ENCODE measurements at places on chromosomes 3 and 15.
A peak's percentile ranks its signal among the peaks of the same experiment; 100 is the strongest.

DNA sequence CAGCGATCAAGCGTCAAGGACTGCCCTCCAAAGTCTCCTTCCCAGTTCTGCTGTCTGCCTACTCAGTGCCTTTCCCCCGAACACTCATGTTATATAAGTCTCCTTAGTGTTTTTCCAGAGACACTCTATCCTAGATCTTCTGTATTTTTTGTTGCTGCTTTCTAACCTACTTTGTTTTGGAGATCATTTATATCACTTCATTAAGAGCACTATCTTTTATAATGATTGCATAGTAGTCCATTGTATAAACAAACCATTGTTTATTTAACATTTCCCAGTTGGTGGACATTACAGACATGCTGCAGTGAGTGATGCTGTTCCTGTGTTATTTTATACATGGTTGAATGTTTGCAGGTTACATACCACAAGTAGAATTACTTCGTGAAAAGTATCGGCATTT lies 47.1 kb downstream of the SLC25A26 start:
- DNase-seq: no peak

- DNase-seq: no peak
Measured at GRCh38 chr3:124035463-124036121, 43.7 kb upstream of the ROPN1 start.

- no peak for DNase-seq
Measured at GRCh38 chr3:73908218-73908617, 283.5 kb upstream of the PDZRN3 start.

GRCh38 chr3:58041182-58041825 lies 33.1 kb downstream of the FLNB start:
- DNase-seq: peak; percentile 32

DNA sequence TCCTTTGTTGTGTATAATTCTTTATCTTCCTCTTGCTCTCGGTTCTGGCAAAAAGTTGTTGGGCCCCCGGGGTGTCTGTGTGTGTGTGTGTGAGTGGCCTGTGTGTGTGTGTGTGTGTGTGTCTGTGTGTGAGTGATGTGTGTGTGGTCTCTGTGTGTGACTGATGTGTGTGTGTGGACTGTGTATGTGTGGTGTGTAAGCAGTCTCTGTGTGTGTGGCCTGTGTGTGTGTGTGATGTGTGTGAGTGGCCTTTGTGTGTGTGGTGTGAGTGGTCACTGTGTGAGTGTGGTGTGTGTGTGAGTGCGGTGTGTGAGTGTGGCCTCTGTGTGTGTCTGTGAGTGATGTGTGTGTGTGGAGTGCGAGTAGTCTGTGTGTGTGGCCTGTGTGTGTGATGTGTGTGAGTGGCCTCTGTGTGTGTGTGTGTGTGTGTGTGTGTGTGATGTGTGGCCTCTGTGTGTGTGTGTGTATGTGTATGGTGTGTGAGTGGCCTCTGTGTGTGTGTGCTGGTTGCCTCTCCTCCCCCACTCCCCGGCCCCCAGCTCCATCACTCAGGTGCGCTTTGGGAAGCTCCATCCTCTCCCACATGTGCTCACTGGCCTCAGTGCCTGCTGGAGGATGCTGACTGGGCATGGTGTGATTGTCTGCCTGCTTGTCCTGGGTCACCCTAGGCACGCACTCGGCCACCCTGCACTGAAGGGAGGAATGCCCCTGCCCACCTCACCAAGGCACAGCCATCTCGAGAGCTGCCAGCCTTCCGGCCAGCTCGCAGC lies 8.8 kb downstream of the LINGO1 start:
- DNase-seq: no peak

DNA sequence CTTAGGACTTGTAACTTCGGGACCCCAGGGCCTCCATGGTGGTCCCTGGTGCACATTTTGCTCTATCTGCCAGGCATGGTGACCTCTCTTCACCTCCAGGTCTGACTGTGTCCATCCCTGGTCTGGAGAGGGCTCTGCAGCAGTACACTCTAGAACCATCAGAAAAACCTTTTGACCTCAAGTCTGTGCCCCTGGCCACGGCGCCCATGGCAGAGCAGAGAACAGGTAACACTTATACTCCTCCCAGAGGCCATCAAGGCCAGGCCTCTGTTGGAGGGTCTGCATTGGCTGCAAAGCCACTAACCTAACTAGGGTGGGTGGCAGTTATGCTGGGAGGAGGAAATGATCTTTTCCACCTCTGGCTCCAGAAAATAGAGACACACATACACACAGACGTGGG lies 10.3 kb upstream of the HMCES start:
- no peak for DNase-seq

GRCh38 chr15:75646944-75647364 lies 758 bp upstream of the SNX33 start:
- no peak for DNase-seq

GRCh38 chr3:127711021-127711695 lies 38.4 kb downstream of the ABTB1 start:
- peak; percentile 4 for DNase-seq

- peak; percentile 22 for DNase-seq
Measured at GRCh38 chr15:55743729-55744655, 1.0 kb upstream of the PRTG start.

DNA sequence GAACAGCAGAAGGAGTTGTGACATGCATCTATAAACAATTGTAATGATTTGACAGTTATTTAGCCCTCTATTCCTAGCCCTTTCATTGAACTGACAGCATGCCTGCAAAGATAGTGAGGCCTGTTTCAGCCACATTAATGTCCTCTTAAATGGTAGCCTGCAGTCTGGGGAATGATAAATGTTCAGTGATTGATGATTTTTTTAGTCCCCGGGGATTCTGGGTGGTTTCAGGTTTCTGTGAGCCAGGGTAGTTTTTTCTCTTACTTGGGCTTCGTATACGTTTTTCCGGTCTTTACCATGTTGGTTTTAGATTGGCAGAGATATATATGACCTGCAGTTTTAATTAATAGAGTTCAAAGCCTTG lies 172.0 kb downstream of the TCF12 start:
- DNase-seq: no peak

- no peak for DNase-seq
Measured at GRCh38 chr3:4340411-4341335, 37.5 kb downstream of the SETMAR start.

GRCh38 chr15:53837263-53837662 lies 77.8 kb upstream of the WDR72 start:
- DNase-seq: no peak

GRCh38 chr3:155241579-155241978 lies 51.9 kb downstream of the STRIT1 start:
- DNase-seq: peak; percentile 49

DNA sequence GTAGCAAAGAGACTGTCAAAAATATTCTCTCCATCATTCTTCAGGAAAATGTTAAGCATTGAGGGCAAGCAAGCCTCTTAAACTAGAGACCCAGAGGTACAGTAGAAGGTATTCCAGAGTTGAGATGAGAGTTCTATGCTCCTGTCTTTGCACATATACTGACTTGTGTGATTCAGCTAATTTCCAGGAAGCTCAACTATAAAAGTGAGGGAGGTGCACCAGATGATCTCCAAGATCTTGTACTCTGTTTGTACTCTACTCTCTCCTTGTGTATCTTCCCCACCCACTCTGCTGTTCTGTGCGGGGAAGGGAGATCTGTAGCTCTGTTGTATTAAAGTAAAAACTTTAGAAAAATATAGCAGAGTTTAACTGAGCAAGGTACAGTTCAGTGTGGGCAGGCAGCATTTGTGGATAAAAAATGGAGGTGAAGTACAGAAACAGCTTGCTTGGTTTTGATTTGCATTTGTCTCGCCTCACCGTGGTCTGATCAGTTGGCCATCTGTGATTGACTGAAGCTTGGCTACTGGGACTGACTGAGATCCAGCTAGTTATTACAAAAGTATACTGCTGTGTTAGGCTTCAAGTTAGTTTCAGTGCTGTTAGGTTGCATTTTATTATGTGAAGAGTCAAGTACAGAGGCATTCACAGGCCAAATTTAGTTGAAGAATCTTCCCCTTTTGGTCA lies 463.1 kb upstream of the GOLIM4 start:
- no peak for DNase-seq

GRCh38 chr3:59644479-59645402 lies 594.9 kb upstream of the CFAP20DC start:
- DNase-seq: peak; percentile 34

DNA sequence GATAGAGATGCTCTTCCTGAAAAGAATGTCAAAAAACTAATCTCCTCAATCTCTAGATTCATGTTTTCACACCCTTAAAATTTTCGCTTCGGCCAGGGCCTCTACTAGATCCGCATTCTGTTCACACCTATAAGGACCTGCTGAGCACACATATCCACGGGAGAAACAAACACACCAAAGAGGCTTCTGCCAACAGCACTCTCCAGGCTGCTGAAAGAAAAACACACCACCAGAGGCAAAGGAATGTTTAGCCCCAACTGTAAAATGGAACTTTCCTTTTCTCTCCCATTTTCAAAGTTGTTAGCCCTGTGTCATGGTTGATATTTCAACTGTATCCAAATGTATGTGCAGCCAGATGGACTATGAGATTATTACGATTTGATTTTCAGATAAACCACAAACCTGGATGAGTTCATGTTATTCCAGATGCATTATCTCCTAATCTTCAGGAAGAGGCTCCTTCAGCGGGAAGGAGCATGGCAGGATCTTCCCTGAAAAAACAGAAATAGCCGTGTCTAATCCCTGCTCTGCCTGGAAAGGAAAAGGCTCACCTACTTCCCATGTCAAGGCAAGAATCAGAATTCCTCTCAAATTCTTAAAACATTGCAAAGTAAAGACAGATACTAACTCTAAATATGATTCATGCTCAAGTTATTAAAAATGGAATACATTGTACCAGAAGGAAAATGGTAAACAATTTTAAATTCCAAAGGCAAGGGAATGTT lies 442.7 kb upstream of the NR2F2 start:
- no peak for DNase-seq

DNA sequence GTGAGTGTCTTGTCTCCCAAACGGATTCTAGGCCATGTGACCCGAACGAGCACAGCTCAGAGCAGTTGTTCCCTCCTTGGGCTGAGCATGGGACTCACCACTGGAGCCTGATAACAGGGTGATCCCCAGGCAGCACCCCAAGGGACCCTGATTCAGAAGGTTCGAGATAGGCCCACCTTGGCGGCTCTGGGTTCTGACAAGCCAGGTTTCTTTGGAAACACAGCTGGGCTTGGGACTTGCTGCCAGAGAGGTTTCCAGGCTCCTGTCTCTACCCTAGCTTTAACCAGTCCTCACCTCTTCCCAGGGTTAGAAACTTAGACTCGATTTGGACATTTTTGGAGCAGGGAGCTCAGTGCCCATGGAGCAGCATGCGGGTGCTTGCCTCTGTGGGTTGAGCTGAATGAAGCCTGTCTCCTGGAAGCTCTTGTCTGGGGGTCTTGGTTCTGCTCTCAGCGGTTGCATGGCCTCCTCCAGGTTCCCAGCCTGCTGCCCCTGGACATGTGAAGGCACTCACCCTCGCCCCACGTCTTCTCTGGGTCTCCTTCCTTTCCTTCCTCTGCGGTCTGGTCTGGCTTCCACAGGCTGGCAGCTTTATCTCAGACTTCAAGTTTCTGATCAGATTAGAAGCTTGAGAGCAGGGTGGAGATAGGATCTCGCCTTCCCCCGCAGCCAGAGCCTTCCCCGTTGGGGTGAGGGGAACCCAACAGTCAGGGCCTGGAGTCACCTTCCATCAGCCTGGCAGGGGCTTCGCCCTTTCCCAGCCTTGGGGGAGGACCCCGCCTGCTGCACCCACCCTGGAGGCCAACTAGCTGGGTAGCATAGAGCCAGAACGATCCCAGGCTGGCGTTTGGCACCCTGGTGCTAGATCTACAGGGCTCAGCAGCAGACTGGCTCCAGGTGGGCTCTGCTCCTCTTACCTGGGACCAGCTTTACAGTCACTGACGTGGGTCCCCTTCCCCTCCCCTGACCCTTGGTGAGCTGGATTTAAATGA lies 21.0 kb downstream of the PAQR5 start:
- DNase-seq: no peak

GRCh38 chr3:77271306-77271705 lies 231.4 kb downstream of the ROBO2 start:
- DNase-seq: no peak

GRCh38 chr15:39580117-39580484 lies 778 bp upstream of the THBS1 start:
- peak; percentile 97 for DNase-seq

DNA sequence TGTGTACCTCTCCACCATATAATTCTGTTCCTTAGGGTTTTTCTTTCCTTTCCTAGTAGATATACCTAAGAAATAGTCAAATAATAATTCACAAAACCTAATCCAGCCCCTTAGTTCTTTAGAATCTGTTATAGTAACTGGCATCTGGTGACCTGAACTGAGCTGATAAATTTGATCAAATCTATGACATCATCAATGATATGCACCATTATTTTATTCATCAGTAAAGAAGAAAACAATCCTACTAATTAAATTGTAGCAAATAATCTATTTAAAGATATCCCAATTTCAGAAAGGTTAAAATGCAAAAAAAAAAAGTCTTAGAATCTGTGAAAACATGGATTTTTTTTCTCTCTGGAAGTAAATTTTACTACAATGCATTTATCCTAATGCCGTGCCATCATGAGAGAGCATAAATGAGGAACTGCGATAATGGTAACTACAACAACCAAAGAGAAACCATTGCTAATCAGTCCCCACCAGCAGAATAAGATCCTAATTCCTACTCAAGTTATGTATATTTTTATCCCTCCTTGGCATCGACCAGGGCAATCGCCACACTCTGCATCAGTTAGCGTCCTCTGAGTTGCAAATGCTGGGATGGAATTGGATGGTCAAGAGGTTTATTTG lies 6.6 kb upstream of the MNS1 start:
- DNase-seq: no peak

DNA sequence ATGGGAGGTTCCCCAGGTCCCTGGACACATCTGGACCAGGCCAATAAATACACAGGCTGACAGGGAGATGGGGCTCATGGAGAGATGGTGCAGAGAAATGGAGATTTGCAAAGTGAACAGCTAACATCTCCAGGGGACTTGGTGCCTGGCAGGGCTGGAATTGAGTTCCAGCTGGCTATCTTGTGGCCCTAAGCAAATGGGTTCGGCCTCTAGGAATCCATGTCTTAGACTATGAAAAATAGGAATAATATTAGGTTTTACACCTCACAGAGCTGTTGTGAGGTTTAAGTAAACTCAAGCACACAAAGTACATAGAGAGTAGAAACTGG lies 82.9 kb upstream of the SPATA12 start:
- no peak for DNase-seq

DNA sequence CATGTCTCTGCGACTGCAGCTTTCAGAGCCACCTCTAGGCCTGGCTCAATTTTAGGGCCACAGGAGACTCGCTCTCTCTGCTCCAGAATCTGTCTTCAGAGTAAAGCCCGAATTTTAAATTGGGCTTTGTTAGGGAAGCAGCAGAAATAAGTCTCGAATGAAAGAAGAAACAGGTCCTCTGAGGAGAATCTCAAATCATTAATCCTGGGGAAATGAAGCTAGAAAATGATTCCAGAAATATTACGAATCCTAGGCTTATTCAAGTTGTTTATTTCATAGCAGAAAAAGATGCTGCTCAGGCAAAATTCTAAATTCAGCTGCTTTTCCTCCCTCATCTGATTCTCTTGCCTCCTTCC lies 114.2 kb upstream of the THBS1 start:
- DNase-seq: no peak

GRCh38 chr3:176789281-176789705 lies 408.0 kb downstream of the TBL1XR1 start:
- no peak for DNase-seq
